GM10248 (cell line): ENCODE measurements at places on chromosomes 11 and 22.

DNA sequence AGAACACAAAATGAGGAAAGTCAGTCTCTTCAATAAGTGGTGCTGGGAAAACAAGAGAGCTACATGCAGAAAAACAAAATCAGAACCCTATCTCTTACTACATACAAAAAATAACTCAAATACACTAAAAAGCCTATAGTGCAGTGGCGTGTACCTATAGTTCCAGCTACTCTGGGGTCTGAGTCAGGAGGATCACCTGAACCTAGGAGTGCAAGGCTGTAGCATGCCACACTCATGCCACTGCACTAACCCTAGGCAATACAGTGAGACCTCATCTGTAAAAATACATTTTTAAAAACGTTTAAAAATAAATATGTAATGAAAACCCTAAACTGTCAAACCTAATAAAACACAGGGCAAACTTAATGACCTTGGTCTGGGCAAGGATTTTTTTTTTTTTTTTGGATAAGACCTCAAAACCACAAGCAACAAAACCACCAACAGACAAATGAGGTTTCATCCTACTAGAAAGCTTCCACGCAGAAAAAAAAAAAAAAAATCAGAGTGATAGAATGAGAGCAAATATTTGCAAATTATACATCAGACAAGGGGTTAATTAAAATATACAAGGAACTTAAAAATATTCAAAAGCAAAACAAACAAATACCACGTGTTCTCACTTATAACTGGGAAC is 35.2 kb downstream of the XKR3 start:
- no peak for DNase-seq

DNA sequence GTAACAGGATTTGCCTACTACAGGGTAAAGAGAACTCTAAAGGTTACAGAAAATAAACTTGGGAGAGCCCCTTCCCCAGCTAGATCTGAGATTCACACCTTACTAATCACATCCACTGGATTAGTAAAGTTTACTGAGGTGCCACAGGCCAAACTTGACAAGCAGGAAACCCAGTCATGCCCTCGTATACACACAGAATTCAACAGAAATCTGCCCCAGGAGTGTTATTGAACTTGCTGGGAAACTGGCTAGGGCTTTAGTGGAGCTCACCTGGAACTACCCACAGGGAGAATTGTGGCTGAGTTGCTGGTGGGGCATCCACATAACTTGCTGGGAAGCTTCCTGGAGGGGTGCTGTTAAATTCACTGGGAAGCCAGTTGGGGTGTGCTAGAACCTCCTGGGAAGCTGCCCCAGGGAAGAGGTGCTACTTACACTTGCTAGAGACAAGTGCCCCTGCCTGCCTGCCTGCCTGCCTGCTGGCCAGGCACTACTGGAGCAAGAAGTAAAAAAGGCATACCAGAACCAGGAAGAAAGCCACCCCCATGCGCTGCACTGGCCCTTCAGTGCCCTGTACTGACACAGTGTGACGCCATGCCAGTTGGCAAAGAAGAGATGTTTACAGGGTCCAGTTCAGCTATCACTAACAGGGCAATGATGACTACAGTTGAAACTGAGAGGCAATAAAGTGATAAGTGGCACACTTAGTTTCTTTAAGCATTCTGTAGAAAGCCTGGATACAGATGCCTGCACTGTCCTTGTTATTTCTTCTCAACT is 106.5 kb downstream of the ALX4 start:
- no peak for DNase-seq

GRCh38 chr11:60838132-60838531 is 3.8 kb upstream of the CCDC86 start:
- DNase-seq, result no peak

DNA sequence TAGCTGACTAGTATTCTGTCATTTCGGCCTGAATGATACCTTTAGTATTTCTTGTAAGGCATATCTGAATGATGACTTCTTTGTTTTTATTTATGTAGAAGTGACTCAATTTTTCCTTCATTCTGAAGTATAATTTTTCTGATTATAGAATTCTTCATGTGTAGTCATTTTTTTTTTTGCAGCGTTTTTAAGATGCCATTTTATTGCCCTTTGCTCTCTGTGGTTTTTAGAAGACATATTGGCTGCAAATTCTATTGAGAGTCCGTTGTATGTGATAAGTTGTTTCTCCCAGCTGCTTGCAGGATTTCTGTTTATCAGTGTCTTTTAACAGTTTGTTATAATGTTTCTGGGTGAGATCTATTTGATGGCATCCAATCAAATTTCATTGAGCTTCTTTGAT is 1224.8 kb downstream of the JRKL start:
- no peak for DNase-seq

- no peak for DNase-seq
Observed at GRCh38 chr11:67050139-67050538, 6.5 kb upstream of the RHOD start.

- DNase-seq, result no peak
Observed at GRCh38 chr11:2902784-2903671, 17.5 kb upstream of the CDKN1C start.

DNA sequence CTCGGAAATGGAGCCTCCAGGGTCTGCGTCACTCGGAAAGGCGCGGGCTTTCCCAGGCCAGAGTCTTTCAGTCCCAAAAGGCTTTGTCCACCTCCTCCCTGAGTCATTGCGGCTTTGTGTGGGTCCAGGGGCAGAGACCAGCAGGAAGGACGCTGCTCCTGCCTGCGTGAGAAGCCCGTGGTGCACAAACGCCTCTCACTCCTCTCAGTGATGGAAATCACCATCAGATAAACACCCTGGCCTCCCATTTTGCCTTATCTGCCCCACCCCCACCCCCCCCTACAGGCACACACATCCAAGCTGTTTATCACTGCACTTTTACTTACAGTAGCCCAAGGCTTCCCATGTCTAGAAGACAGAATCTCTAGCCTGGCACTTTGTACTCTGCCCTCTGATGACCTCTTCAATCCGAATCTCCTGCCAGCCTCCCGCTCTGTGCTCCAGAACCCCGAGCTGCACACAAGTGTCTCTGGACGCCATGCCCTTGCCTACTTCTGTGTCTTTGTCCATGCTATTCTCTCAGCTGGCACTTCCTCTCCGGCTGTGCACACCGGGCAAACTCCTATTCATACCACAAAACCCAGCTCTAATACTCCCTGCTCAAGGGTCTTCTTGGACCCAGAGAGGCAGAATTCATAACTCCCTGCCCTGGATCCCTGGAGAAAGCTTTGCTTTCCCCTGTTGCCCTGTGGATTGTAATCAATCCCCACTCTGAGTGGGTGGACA is 954.6 kb downstream of the TBC1D22A start:
- no peak for DNase-seq

- DNase-seq, result no peak
Observed at GRCh38 chr11:69385832-69386427, 92.0 kb downstream of the MYEOV start.

- DNase-seq, result peak; percentile 26
Observed at GRCh38 chr11:58286249-58286648, 18.2 kb upstream of the OR10W1 start.

DNA sequence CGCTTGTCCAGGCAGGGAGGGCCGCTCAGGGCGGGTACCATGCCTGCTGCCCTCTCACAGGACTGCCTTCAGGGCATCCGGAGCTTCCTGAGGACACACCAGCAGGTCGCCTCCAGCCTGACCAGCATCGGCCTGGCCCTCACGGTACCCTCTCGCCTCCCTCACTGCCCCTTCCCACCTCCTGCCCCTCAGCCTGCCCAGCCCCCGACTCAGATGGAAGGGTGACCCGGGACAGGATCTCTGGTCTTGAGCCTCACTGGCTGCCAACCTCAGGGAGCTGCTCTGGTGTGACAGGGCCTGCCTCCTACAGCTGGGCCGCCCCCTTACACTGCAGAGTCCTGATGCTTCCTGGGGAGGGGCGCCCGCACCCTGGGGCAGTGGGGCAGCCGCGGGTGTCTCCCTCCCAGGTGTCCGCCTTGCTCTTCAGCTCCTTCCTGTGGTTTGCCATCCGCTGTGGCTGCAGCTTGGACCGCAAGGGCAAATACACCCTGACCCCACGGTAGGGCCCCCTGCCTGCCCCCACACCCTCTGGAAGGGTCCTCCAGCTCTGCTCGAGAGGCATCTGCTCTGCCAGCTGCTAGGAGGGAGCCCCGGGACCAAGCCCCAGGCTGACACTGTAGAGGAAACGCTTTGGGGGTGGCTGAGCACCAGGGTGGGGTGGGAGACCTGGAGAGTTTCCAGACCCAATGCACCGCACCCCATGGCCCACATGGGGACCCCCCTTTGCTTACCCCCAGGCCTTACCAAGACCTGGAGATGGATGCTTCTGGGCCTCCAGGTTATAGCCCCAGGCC is 14.6 kb downstream of the TSPAN32 start:
- no peak for DNase-seq

- peak; percentile 35 for DNase-seq
Observed at GRCh38 chr11:88301488-88302140, 35.9 kb downstream of the CTSC start.

- DNase-seq, result no peak
Observed at GRCh38 chr22:37165940-37166674, 16.4 kb upstream of the IL2RB start.

DNA sequence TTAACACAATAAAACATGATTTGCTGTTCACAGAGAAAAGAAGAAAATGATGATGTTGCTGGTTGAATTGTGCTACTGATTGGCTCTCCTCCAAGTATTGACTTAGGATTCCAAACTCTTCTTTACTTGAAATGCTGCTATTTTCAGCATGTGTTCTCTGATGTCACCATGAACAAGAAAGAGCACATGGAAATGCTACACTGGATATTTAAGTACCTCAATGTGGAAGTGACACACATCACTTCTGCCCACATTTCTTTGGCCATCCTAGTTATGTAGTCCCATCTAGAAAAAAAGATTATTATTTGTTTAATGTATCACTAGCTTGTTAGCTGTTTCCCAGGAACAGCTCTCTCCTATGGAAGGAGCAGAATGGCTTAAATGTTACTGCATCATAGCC is 27.2 kb downstream of the OR52B2 start:
- no peak for DNase-seq

DNA sequence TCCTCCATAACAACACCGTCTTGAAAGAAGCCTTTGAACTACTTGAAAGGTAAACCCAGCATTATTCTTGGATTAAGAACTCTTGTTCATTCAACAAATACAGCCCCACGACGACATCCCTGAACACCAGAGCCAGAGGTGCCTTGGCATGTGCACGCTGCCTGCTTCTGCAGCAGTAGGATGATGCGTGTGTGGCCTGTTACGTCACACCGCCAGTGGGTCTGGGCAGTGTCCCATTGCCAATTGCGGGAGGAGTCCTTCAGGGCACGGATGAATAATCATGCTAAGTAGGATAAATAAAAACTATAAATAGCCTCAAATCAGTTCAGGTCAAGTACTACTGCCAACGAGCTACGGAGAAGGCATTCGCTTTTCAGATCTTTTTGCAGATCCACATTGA is 380.5 kb downstream of the SHANK2 start:
- no peak for DNase-seq

DNA sequence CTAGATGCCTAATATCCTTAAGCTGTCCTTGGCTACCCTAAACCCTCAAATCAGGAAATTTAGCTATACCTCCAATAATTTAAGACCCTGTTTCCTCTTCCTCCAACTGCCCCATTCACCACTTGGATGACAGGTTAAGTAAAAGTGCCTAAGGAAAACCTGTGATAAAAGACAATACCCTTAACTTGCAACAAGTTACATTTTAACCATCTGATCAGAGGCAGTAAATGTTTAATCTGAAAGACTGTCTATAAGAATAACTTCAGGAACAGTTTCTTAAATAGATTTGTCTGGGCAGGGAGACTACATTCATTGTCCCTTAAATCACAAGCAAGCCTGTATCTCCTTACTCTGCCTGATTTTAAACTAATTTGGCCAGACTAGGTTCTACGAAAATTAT is 129.1 kb downstream of the APOL5 start:
- DNase-seq, result no peak

DNA sequence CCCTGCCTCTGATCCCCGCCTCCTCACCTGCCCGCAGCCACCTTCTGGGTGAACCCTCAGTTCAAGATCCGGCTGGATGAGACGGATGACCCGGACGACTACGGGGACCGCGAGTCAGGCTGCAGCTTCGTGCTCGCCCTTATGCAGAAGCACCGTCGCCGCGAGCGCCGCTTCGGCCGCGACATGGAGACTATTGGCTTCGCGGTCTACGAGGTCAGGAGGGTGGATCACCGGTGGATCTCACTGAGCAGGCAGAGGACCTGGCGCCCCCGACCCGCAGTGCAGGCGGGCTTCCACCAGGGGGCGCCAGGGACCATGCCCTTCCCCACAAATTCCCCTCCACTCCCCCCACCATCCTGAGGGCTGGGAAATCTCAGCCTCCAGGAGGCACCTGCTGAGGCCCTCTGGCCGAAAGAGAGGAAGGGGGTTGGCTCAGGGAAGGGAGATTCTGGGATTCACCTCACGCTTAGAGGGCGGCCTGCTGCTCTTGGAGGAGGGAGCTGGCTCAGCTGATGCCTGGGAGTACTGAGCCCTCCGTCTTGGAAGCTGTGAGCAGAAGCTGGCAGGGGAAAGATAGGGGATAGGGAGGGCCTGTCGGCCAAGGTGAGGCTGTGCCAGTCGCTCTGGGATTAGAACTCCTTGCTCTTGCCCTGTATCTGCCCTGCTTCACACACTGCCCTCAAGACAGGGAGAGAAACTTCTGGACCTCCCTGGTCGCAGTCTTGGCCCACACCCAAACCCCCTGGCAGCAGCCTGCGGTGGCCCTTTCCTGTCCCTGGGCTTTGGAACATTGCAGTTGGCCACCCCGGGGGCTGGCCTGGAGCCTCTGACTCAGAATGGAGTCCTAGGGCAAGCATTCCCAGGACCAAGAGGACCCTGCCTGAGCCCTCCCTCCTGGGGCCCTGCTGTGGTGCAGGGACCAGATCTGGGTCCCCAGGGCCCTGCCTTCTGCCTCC is 23.2 kb downstream of the CAPN1 start:
- peak; percentile 82 for DNase-seq

- no peak for DNase-seq
Observed at GRCh38 chr22:47619631-47620030, 857.2 kb downstream of the TBC1D22A start.

DNA sequence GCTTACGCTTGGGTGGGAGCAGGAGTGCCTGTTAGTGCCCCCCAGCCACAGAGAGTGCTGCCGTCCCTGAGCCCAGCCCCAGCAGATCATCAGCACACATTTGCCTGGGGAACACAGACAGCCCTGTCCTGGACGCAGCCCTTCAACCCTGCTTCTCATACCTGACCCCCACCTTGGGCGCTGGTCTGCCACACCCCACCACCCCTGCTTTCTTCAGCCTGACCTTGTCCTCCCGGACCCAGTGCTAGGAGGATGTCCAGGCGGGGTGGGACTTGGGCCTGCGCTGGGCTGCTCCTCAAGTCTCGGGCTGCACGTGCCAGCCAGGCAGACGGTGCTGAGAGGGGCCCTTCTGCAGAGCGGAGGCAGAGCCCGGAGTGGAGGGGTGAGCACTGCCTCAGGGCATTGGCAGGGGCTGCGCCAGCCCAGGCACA is 119.2 kb downstream of the KCNQ1OT1 start:
- no peak for DNase-seq
